Mesendoderm (in vitro differentiated cells): ENCODE measurements at places on chromosomes 3 and 15.
A peak's percentile ranks its signal among the peaks of the same experiment; 100 is the strongest.

GRCh38 chr3:196754091-196754981 is 14.7 kb downstream of the PAK2 start:
- peak; percentile 34 for DNase-seq
- no peaks in the 10 kb centered on the region for H3K4me1 ChIP-seq
- H3K27ac ChIP-seq: no peak overlapping the region

- no peaks in the 10 kb centered on the region for H3K27me3 ChIP-seq
- H3K4me1 ChIP-seq: peaks cover 6% of the 10 kb centered on the region
- H3K36me3 ChIP-seq: no peaks in the 10 kb centered on the region
- H3K4me3 ChIP-seq: no peak overlapping the region
- no peak for DNase-seq
These were observed 72.9 kb downstream of the TM4SF4 start for GRCh38 chr3:149547413-149547812.

GRCh38 chr3:183161552-183162336 is 790 bp downstream of the LAMP3 start:
- H3K4me1 ChIP-seq: no peaks in the 10 kb centered on the region
- no peaks in the 10 kb centered on the region for H3K36me3 ChIP-seq
- H3K27ac ChIP-seq: no peak overlapping the region
- H3K27me3 ChIP-seq: no peaks in the 10 kb centered on the region

- DNase-seq: peak; percentile 27
- peaks cover 4% of the 10 kb centered on the region for H3K27me3 ChIP-seq
- no peak overlapping the region for H3K4me3 ChIP-seq
These were observed 3.1 kb upstream of the ADAMTSL3 start for GRCh38 chr15:83650831-83651230.

DNA sequence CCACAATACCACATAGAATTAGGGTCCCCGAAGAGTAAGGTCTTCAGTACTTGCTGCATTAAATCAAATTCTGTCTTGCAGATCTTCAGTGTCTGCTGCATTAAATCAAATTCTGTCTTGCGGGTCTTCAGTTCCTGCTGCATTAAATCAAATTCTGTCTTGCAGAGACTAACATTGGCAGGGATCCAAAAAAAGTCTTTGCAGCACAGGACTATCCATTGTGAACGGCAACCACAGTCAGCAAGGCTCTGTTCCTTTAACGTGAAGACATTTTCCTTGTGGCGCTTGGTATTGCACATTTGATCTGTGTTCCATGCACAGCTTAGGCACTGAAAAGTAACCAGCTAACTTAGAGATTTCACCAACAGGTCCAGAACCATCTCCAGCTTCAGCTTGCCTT is 46.8 kb upstream of the POMGNT2 start:
- no peak overlapping the region for H3K27ac ChIP-seq
- no peak overlapping the region for H3K4me3 ChIP-seq
- no peak for DNase-seq

- H3K27me3 ChIP-seq: no peaks in the 10 kb centered on the region
- H3K27ac ChIP-seq: no peak overlapping the region
- peaks cover 10% of the 10 kb centered on the region for H3K4me1 ChIP-seq
- no peaks in the 10 kb centered on the region for H3K36me3 ChIP-seq
- DNase-seq: peak; percentile 69
These were observed 368.1 kb upstream of the UBE2E2 start for GRCh38 chr3:22835041-22835440.

- peaks cover 2% of the 10 kb centered on the region for H3K4me1 ChIP-seq
- no peak overlapping the region for H3K4me3 ChIP-seq
- no peaks in the 10 kb centered on the region for H3K27me3 ChIP-seq
- no peak overlapping the region for H3K27ac ChIP-seq
- DNase-seq: no peak
These were observed 8.7 kb downstream of the CD86 start for GRCh38 chr3:122063908-122064307.

DNA sequence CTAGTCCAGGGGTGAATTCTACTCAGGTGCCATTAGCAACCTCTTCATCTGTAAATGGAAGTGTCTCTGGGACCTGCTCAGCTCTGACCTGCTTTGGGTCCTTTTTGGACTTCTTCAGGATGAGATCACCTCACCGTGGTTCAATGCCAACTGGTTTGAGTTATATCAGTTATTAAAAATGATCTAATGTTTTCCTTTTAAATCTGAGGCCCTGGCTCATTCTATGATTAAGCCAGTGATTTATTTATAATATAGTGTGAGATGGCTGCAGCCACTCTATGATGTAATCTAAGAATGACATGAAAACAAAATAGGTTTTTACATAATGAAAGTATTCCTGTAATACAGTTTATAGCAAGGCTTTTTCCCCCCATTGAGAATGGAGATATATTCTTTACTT is 79.4 kb downstream of the LPP start:
- H3K36me3 ChIP-seq: peaks cover 2% of the 10 kb centered on the region
- no peak overlapping the region for H3K4me3 ChIP-seq
- H3K27ac ChIP-seq: no peak overlapping the region
- no peaks in the 10 kb centered on the region for H3K27me3 ChIP-seq
- DNase-seq: no peak

- H3K4me1 ChIP-seq: no peaks in the 10 kb centered on the region
- no peak overlapping the region for H3K27ac ChIP-seq
- no peak overlapping the region for H3K4me3 ChIP-seq
- H3K27me3 ChIP-seq: no peaks in the 10 kb centered on the region
- DNase-seq: no peak
These were observed 519.3 kb upstream of the ARPP21 start for GRCh38 chr3:35120026-35120425.

GRCh38 chr15:50418041-50418583 is 6.1 kb upstream of the USP8 start:
- no peak for DNase-seq
- H3K27me3 ChIP-seq: no peaks in the 10 kb centered on the region
- no peaks in the 10 kb centered on the region for H3K4me1 ChIP-seq
- H3K36me3 ChIP-seq: no peaks in the 10 kb centered on the region
- H3K4me3 ChIP-seq: no peak overlapping the region

DNA sequence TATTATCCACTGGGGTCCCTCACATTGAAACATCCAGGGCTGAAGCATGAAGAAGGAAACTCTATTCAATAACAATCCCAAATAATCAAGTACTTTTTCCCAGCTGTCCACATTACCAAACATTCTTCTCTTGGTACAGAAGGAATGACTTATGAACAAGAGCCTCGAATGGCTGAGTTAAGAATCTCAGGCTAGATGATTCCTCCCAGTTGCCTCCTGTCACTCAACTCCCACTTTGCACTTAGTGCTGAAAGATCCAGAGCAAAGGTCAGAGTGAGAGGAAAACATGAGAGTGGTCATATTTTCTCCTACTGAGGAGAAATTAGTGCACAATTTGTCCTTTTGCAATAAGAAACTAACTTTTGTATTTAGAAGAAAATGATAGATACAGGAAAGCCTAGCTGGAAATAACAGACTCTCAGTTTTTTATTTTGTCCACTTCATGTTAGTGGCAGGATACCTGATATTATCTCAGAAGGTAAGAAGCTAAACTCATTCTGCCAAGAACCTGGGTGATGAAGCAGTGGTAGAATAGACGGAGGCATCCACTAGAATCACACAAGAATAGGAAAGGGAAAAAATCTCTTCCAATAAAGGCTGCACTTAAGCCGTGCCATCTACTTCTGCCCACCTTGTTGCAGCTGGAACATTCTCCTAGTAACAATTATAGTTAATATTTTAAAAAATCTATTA is 46.2 kb downstream of the GADL1 start:
- H3K36me3 ChIP-seq: no peaks in the 10 kb centered on the region
- no peaks in the 10 kb centered on the region for H3K4me1 ChIP-seq
- H3K27ac ChIP-seq: no peak overlapping the region
- no peak for DNase-seq
- no peak overlapping the region for H3K4me3 ChIP-seq

DNA sequence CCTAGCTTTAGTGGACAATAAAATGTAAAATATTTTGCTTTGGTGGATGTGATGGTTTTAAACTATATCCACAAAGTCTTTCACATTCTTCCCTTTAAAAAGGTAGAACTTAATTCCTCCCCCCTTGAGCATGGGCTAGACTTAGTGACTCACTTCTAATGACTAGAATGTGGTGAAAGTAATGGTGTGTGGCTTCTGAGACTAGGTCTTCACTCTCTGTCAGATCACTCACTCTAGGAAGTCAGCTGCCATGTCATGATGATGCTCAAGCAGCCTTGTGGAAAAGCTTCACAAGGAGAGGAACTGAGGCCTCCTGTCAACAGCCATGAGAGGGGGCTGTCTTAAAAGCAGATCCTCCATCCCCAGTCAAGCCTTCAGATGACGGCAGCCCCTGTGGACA is 4.2 kb downstream of the LRRC2 start:
- H3K4me1 ChIP-seq: peaks cover 11% of the 10 kb centered on the region
- no peak overlapping the region for H3K27ac ChIP-seq
- no peaks in the 10 kb centered on the region for H3K27me3 ChIP-seq

DNA sequence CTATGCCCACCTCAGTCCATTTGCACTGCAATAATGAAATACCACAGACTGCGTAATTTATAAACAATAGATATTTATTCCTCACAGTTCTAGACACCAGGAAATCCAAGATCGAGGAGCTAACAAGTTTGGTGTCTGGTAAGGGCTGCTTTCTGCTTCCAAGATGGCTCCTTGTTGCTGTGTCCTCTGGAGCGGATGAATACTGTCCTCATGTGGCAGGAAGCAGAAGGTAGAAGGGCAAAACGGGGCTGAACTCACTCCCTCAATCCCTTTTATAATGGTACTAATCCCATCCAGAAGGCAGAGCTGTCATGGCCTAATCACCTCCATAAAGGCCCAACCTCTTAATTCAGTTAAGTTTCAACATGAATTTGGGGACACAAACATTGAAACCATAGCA is 75.3 kb downstream of the P2RY1 start:
- no peaks in the 10 kb centered on the region for H3K4me1 ChIP-seq
- DNase-seq: peak; percentile 52
- no peak overlapping the region for H3K4me3 ChIP-seq
- H3K27me3 ChIP-seq: no peaks in the 10 kb centered on the region
- no peaks in the 10 kb centered on the region for H3K36me3 ChIP-seq

GRCh38 chr3:177792311-177793030 is 595.2 kb upstream of the TBL1XR1 start:
- no peak overlapping the region for H3K27ac ChIP-seq
- no peaks in the 10 kb centered on the region for H3K27me3 ChIP-seq
- H3K4me1 ChIP-seq: no peaks in the 10 kb centered on the region
- no peak overlapping the region for H3K4me3 ChIP-seq
- no peak for DNase-seq
- no peaks in the 10 kb centered on the region for H3K36me3 ChIP-seq

DNA sequence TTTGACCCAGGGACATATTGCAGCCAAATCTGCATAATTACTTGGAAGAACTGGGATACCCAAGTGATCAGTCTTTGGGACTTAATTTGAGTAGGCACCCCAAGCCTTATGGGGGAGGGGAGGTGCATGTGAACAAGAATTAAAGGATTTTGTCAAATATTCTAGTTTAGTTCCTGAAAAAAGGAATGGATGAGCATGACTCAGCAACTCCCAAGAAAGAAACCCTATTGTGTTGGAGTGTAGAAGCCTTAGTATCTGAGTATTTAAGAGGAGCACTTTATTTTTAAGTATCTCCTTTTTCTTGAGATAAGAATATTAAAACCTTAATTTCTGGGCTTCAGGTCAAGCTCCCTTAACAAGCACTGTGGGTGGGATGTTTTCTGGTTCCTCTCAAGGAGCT is 222.4 kb downstream of the CD47 start:
- H3K27ac ChIP-seq: no peak overlapping the region
- H3K27me3 ChIP-seq: no peaks in the 10 kb centered on the region
- H3K4me1 ChIP-seq: no peaks in the 10 kb centered on the region
- H3K4me3 ChIP-seq: no peak overlapping the region
- no peaks in the 10 kb centered on the region for H3K36me3 ChIP-seq

GRCh38 chr3:72079369-72079872 is 294.5 kb upstream of the PROK2 start:
- H3K4me3 ChIP-seq: no peak overlapping the region
- no peak overlapping the region for H3K27ac ChIP-seq
- no peaks in the 10 kb centered on the region for H3K27me3 ChIP-seq
- H3K4me1 ChIP-seq: peaks cover 2% of the 10 kb centered on the region

DNA sequence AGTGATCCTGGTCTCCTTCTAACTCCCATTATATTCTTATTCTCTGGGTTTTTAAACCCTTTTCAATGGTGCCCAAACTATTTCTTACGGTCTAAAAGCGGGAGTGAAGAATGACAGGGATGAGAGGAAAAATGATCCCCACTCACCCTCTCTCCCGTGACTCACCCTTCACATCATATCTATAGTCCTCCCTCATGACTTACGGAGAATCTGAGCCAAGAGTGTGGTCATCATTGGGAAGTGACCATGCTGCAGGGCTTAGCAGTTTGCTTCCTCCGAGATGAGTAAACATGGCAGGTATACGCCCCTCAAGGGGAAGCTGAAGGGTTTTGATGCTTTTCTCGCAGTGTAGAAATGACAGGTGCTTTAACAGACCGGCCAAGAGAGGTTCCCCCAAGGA is 274.0 kb downstream of the RYR3 start:
- no peaks in the 10 kb centered on the region for H3K36me3 ChIP-seq
- H3K27me3 ChIP-seq: no peaks in the 10 kb centered on the region
- no peak overlapping the region for H3K27ac ChIP-seq
- no peak for DNase-seq
- H3K4me1 ChIP-seq: peaks cover 3% of the 10 kb centered on the region
